HFF-Myc (cell line): ENCODE measurements at places on chromosomes 13 and 19.
A peak's percentile ranks its signal among the peaks of the same experiment; 100 is the strongest.

- no peak for DNase-seq
Measured at GRCh38 chr13:41312176-41312500, 1.1 kb downstream of the NAA16 start.

- DNase-seq, result peak; percentile 52
Measured at GRCh38 chr13:76879203-76879882, 6.9 kb downstream of the KCTD12 start.

DNA sequence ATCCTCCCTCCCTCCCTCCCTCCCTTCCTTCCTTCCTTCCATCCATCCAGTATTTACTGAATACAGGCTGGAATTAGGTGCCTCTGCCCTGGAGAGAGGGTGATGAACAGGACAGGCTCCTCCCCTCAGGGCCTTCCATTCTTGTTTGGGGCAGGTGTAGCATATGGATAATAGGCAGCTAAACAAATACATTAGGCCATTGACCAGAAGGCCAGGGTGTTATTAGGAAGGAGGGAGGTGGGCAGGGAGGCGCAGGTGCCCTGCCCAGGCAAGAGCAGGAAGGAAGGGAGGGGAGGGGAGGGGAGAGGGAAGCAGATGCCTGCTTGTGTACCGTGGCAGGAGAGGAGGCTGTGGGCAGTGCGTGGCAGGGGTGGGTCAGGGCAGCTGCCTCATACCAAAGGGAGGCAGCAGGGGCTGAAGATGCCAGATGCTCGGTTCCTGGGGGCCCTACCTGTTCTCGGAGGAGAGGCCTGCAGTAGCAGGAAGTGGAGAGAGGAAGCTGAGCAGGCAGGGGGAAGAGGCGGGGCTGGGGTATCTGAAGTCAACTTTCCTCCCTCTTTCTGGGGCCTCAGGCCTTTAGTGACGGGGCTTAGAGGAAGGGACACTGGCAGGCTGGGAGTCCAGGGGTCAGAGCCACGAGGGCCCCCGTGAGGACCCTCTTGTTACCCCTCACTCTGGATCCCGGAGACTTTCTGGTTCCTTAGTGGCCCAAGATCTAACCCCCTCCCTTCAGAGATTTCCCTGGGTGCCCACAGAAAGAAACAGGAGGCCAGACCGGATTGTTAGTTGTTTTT is at the start of gene RINL:
RINL (minus strand) TSS at position 495 of the 794 bp plus-strand sequence. CDS start 1,533 bp downstream, outside the sequence.
- DNase-seq, result no peak

DNA sequence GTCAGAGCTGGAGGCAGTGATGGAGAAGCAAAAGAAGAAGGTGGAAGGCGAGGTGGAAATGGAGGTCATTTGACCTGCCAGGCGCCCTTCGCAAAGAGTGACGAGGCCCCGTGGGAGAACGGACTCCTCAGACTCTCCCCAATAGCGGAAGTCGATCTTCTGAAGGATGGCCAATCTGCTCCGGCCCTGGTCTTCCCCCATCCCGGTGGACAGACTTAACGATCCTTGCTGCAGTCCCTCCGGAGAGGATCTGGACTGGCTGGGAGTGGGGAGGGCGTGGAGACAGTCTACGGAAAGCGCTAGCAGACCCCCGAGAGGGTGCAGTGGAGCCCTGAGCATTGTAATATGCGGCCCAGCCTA is 11.9 kb downstream of the EPS8L1 start:
- DNase-seq, result no peak

- DNase-seq, result no peak
Measured at GRCh38 chr13:23381866-23382265, 51.6 kb downstream of the SACS start.

GRCh38 chr19:7509625-7510024 is 6.3 kb upstream of the ZNF358 start:
- DNase-seq, result no peak

DNA sequence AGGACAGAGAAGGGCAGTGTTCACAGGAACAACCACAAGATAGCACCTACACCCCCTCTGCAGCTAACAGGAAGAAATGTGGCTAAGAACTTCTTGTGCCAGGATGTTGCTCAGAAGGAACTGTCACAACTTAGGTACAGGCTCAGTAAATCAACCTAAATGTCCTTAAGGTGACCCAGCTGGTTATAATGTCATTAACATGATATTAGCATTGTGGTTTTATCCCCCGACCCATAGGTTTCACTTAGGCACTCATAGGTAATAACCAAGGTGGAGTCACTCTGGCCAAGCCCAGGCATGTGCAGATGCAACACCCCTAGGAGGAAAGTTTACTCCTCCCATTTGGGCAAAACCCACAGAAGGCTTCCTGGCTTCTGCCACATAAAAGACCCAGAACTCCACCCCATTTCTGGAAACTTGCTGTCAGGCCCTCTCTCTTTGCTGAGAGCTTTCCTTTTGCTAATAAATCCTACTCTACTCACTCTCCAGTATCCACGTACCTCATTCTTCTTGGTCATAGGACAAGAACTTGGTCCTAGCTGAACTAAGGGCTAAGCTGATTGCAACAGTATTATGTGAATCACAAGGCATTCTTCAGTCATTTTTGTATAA is 951.3 kb downstream of the SLITRK5 start:
- no peak for DNase-seq

GRCh38 chr13:51004111-51004865 is 94.7 kb downstream of the RNASEH2B start:
- no peak for DNase-seq

- DNase-seq, result no peak
Measured at GRCh38 chr13:41284512-41285288, 21.3 kb upstream of the MTRF1 start.

GRCh38 chr19:18304208-18304457 is 18.7 kb downstream of the LSM4 start:
- DNase-seq, result no peak

DNA sequence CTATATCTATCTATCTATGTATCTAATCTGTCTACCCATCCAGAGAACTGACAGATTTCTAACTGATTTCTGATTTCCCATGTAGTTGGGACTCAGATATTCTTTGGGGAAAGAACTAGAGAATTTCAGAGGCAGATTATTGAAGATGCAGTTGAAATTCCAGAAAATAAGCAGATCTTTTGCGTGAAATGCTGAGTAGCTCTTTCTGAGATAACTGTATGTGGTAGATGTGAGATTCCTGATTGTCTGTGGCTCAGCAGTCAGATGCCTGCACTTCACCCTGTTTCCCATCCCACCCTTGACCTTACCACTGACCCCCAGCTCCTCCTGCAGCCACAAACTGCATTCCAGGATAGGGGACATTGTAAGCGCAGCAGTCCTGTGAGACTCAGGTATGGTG is 61.5 kb downstream of the DGKH start:
- no peak for DNase-seq
